T-cell (primary cell): ENCODE measurements at places on chromosomes 5 and 9. TPM values are rescaled to one million over a fixed set of nuclear protein-coding genes. Genes with fewer than 3 reads are reported as not detected.

The COL23A1 gene
- total RNA-seq = 0.07 TPM

The NUTM2F gene
- total RNA-seq = not detected

The FGD3 gene
- 188 TPM for total RNA-seq

The SERF1A gene
- total RNA-seq = 14.9 TPM

The ASPN gene
- not detected for total RNA-seq

GRCh38 chr5:79109527-79110492 is 1.8 kb upstream of the BHMT start:
- DNase-seq = peak; percentile 5
- H3K27me3 ChIP-seq = peaks cover 7% of the 10 kb centered on the region
- no peak overlapping the region for H3K27ac ChIP-seq
- H3K4me1 ChIP-seq = no peaks in the 10 kb centered on the region

DNA sequence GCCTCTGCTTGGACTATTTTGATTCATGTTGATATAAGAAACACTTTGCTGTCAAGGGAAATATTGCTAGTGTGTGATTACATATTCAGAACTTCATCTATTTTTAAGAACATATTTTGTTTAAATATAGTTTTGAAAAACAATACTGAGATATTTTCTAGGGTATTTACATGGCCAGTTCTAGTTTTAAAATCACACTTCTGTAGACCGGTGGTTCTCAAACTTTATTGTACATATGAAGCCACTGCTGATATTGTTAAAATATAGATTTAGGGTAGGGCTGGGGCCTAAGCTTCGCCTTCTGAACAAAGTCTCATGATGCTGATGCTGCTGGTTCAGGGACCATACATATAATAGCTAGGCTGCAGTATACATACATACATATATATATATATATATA is 1000.0 kb downstream of the PTPRD start:
- H3K4me1 ChIP-seq = peaks cover 8% of the 10 kb centered on the region
- no peak for DNase-seq
- no peak overlapping the region for H3K27ac ChIP-seq
- H3K4me3 ChIP-seq = no peak overlapping the region
- no peaks in the 10 kb centered on the region for H3K36me3 ChIP-seq
- H3K27me3 ChIP-seq = no peaks in the 10 kb centered on the region

DNA sequence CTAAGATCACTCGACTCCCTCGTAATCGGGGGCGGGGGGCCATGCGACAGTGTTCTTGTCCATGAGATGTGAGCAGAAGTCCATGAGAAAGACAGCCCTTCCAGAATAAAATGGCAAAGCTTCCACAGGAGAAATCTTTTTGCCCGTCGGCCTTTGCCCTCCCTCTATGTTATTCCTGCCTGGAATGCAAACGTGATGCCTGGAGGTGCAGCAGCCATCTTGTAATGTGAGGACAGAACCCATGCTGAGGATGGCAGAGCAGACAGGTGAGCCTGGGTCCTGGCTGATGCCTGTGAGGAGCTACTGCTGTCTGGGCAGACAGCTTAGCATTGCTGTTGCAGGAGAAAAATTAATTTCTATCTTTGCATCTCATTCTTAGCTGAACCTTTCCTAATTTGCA is 17.2 kb downstream of the MED10 start:
- H3K36me3 ChIP-seq = peaks cover 3% of the 10 kb centered on the region
- no peaks in the 10 kb centered on the region for H3K27me3 ChIP-seq
- H3K4me1 ChIP-seq = peaks cover 12% of the 10 kb centered on the region
- no peak overlapping the region for H3K27ac ChIP-seq
- no peak overlapping the region for H3K4me3 ChIP-seq

GRCh38 chr5:87099968-87100367 is 167.7 kb upstream of the RASA1 start:
- peaks cover 2% of the 10 kb centered on the region for H3K4me1 ChIP-seq
- no peak for DNase-seq
- H3K36me3 ChIP-seq = no peaks in the 10 kb centered on the region
- no peak overlapping the region for H3K27ac ChIP-seq

DNA sequence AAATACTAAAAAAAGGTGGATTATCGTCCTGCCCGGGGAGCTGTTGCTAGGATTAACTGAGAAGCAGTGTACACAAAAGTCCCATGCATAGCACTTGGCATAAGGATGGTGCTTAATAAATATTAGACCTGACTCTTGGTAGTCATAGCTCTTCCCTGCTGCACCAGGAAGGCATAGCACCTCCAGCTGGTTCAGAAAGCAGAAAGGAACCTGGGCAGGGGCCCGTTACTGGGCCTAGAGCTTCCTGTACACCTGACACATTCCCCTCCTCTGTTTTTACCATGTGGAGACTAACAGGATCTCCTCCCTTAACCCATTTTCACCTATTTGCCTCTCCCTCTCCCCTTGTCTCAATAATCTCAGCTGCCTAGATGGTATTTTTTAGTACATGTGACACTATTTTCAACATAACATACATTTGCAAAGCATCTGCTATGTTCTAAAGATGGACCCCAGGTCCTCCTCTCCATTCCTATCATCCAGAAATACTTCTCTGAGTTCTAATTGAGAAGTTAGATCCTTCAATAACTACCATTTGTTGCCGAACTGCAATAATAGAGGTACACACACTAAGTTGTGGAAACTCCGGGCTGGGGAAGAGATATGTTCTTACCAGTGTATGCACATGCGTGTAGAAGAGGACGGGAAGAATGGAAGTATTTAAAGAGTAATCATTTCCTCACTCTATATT is 3.2 kb upstream of the ANP32B start:
- H3K4me1 ChIP-seq = peaks cover 8% of the 10 kb centered on the region
- no peaks in the 10 kb centered on the region for H3K36me3 ChIP-seq
- no peak overlapping the region for H3K27ac ChIP-seq
- peaks cover 8% of the 10 kb centered on the region for H3K27me3 ChIP-seq

DNA sequence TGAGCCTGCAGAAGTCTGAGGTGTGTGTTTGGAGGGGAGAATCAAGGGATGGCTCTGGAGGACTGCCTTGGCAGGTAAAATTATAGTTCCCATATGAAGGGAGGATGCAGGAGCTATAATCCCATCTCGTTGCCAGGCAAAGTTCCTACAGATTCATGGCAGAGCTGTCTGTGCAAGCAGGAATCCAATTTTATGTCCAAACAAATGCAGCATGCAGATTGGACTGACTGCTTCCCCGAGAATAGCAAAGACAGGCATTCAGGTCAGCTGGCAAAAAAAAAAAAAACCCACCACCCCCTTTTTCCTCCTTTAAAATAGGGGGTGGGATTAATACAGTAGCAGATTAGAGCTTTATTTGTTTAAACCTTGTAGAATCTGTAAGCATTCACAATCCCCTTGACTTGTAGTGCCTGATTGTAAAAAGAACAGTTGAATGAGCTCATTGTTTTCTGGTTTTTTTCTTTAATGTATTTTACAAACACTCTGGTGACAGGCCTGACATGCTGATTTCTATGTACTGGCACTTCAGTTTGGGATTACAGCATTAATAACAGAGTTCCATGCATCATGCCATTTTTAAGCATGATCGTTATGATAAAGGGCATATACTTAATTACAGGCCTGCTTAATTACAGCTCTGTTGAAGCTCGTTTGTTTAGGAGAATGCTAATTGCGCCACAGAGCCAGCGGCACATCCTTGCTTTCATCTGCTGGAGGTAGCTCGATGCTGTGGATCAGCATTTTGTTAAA is 141.4 kb upstream of the LMX1B start:
- no peak for DNase-seq
- H3K4me1 ChIP-seq = peaks cover 38% of the 10 kb centered on the region
- H3K4me3 ChIP-seq = no peak overlapping the region
- peak overlapping the region; percentile 89 for H3K27ac ChIP-seq

GRCh38 chr5:52597625-52598024 is 190.1 kb upstream of the ITGA1 start:
- no peaks in the 10 kb centered on the region for H3K4me1 ChIP-seq
- no peak overlapping the region for H3K4me3 ChIP-seq
- no peak for DNase-seq
- no peaks in the 10 kb centered on the region for H3K27me3 ChIP-seq

DNA sequence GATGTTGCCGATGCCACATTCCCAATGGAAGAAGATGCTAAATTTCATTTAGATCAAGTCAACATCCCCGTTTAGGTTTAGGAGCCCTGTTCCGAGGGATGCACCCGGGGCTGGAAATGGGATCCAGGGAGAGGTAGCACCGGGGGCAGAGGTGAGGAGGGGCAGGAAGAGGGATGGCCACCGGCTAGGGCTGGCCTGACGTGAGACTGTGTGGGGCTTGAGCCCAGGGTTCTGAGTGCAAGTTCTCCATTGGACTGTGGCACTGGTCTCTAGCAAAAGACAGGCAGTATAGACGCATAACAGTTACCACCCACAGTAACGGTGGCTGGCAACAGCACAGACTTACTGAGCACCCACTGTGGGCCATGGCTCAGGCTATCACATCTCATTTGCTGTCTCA is 209.0 kb upstream of the MVB12B start:
- no peaks in the 10 kb centered on the region for H3K27me3 ChIP-seq
- H3K36me3 ChIP-seq = no peaks in the 10 kb centered on the region
- H3K4me1 ChIP-seq = no peaks in the 10 kb centered on the region
- no peak overlapping the region for H3K4me3 ChIP-seq
- DNase-seq = no peak

DNA sequence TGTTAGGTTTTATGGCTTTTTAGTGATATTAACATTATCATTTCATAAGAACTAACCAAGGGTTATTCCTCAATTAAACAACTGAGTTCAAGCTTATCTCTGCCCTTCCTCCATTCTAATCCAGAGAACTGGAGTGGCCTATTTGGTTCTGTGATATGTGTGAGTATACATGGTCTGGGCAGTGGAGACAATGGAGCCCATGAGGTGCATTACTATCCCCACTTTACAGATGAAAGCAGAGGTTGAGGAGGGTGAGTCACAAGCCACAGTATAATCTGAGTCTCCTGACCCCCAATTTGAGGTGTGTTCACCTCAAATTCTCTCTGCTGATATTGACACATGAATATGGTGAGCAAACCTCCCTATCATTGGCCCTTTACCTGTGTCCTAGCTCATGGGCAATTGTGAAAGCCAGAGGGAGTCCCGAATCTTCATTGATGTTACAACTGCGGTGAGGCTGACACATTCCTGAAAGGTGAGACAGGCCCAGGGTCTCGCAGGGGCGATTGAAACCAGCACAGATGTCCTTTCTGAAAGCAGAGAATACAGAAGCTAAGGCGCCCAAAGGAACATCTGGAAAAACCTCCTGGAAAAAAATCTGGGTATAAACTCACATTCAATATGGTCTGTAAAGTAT is 217.2 kb downstream of the TARS1 start:
- H3K4me3 ChIP-seq = no peak overlapping the region
- no peaks in the 10 kb centered on the region for H3K36me3 ChIP-seq
- H3K27ac ChIP-seq = no peak overlapping the region
- H3K27me3 ChIP-seq = no peaks in the 10 kb centered on the region

- H3K4me3 ChIP-seq = no peak overlapping the region
- H3K36me3 ChIP-seq = no peaks in the 10 kb centered on the region
- no peak overlapping the region for H3K27ac ChIP-seq
- H3K4me1 ChIP-seq = no peaks in the 10 kb centered on the region
- no peak for DNase-seq
Observed at GRCh38 chr9:29078063-29078666, 1504.9 kb upstream of the C9orf72 start.

DNA sequence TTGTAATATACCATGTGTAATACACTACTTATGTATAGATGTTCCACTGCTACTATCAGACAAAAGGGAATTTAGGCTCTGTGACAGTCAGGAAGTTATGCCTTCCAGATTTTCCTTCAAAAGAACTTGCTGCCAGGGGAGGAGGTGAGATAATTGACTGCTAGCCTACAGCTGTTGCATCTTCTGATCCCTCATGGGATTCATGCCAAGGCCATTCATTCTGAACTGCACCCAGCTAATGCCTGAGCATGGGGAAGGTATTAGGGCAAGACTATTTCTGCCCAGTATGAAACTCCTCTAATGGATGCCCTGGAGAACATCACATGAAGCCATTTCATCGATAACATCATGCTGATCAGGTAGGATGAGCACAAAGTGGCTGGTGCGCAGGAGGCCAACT is 746.5 kb upstream of the ZNF608 start:
- DNase-seq = no peak
- H3K27ac ChIP-seq = no peak overlapping the region
- no peaks in the 10 kb centered on the region for H3K27me3 ChIP-seq

DNA sequence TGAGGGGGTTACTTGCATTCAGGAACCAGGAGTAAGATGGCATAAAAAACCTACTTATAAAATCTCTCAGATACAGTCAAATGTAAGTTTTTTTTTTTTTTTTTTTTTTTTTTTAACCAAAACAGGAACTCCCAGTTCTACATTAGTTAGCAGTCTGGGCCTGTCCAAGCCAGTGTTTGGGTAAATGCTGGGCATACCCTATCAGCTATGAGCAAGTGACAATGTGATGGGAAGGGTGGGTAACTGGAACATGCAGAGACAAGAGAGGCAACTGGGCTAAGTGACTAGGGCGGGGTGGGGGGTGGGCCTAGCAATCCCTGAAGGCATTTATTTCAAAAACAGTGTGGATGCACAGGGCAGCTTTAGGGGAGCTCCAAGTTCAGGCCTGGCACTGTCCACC is 2.3 kb downstream of the NMRK1 start:
- H3K27me3 ChIP-seq = no peaks in the 10 kb centered on the region
- peaks cover 34% of the 10 kb centered on the region for H3K4me1 ChIP-seq
- H3K36me3 ChIP-seq = peaks cover 6% of the 10 kb centered on the region
- DNase-seq = no peak
- H3K27ac ChIP-seq = peak overlapping the region; percentile 90
- H3K4me3 ChIP-seq = no peak overlapping the region
